ENCODE measurements at places on chromosomes 1 and 21.

- no peak for DNase-seq
Observed at GRCh38 chr1:29062157-29062942, 61.4 kb downstream of the TMEM200B start.

- no peak for DNase-seq
Observed at GRCh38 chr1:200042552-200043335, 15.2 kb downstream of the NR5A2 start.

DNA sequence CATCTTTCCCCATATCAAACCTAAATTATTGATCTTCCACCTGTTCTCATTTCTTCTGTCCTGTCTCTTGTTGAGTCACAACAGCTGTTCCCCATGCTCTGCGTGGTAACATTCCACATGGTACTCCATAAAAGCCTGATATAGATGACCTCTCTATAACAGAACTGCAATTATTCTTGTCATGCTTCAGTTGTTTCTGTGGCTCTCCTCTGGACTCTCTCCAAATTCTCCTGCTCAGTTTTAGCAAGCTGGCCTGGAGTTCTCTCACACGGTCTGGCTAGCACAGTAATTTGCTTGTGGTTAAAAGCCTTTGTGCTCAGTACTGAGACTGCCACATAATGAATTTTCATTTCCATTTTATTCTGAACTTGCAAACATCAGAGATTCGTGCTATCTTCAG lies 10.6 kb upstream of the LRRC39 start:
- DNase-seq = no peak

DNA sequence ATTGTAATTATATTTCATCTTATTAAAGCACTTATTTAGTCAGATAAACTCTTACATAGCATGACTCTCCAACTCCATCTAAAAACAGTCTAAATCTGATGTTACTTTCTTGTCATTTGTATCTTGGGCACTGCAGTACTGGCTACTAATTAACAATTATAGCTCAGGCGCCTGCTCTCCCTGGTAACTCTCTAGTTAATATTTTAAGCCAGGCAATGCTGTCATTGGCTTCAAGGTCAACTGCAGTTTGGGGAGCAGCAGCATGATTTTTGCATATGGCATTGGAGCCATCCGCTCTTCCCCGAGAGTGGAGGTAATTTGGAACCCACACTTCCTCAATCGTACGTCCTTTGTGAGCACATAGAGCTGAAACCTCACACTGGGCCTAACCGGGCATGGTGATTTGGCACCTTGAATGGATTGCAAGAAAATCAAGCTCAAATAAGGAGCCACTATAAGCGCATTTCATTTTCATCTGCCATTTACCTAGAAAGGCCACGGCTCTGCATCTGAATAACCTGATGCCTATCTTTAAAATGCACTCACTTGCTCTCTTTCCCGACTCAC lies 187.7 kb downstream of the KAZN start:
- no peak for DNase-seq

DNA sequence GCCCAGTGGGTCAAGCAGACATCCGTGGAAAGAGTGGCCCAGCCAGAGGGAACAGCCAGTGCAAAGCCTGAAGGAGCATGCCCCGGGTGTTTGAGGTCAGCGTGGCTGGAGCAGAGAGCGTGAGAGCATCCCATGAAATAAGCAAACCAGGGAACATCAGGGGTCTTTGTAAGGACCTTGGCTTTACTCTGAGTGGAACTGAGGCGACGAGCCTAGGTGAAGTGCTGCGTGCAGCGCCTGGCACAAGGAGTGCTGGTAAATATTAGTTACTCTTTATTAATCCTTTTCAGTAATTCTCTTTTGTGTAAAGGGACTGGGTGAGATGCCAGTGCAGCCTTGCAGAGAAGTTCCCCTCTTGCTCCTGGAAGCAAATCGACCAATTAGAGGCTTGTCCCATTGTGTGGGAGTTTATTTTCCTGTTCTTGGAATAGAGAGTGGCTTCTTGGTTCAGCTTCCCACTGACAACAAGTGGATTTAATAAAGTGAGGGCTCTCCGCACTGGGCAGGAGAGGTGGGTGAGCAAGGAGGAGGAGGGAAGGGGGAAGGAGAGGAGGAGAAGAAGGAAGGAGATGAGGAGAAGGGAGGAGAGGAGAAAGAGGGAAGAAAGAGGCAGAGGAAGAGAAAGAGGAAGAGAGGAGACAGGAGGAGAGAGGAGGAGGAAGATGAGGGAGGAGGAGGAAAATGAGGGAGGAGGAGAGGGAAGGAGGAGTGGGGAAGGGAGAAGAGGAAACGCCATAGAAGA lies 37.6 kb upstream of the DISP3 start:
- DNase-seq = no peak

- no peak for DNase-seq
Observed at GRCh38 chr1:64474665-64475439, 4.9 kb downstream of the CACHD1 start.

All from activated naive CD4-positive, alpha-beta T cell treated with Interleukin-2 at 50 U/mL for 16 hours (primary cell).